ENCODE measurements at places on chromosomes 12 and 14. TPM values are rescaled to one million over a fixed set of nuclear protein-coding genes. Genes with fewer than 3 reads are reported as not detected.

Gene RAPGEF3
- 11.8 TPM for total RNA-seq

Gene KRT7
- 121 TPM for total RNA-seq

Gene CCNK
- 28.1 TPM for total RNA-seq

Gene KRT3
- not detected for total RNA-seq

Gene SYNE3
- total RNA-seq, result 12.0 TPM

Gene FLRT2
- 139 TPM for total RNA-seq

Gene RNASE1
- 14.6 TPM for total RNA-seq

Gene NANOG
- not detected for total RNA-seq

Gene ZNF140
- 43.8 TPM for total RNA-seq

Gene FCF1
- 12.9 TPM for total RNA-seq

Gene DPY19L2
- total RNA-seq, result 0.65 TPM

Gene TRPV4
- 1.3 TPM for total RNA-seq

Gene GCN1
- 48.4 TPM for total RNA-seq

Gene LRP1-AS
- not detected for total RNA-seq

Gene VDR
- not detected for total RNA-seq

Gene LRP10
- total RNA-seq, result 37.3 TPM

Gene PDE3A
- total RNA-seq, result 2.0 TPM

Gene KITLG
- total RNA-seq, result 10.7 TPM

Gene FSCB
- total RNA-seq, result not detected

Gene SSPN
- total RNA-seq, result 0.22 TPM

Gene RAB5B
- 25.3 TPM for total RNA-seq

Gene SLC7A8
- 0.44 TPM for total RNA-seq

Gene DIO3
- total RNA-seq, result not detected

Gene CNTN1
- total RNA-seq, result not detected

Gene TTC9
- 0.20 TPM for total RNA-seq

Gene IFNG-AS1
- not detected for total RNA-seq

Gene ABCC9
- total RNA-seq, result under 0.01 TPM

Gene KSR2
- total RNA-seq, result 0.22 TPM

Gene KRT79
- not detected for total RNA-seq

Gene MFAP5
- not detected for total RNA-seq

Gene TAS2R7
- not detected for total RNA-seq
